ENCODE measurements at places on chromosomes 2 and 18.

- no peak for DNase-seq
Measured at GRCh38 chr2:17620841-17621240, 80.3 kb downstream of the VSNL1 start.

GRCh38 chr2:27291865-27292264 is 9.6 kb downstream of the TRIM54 start:
- DNase-seq = no peak

DNA sequence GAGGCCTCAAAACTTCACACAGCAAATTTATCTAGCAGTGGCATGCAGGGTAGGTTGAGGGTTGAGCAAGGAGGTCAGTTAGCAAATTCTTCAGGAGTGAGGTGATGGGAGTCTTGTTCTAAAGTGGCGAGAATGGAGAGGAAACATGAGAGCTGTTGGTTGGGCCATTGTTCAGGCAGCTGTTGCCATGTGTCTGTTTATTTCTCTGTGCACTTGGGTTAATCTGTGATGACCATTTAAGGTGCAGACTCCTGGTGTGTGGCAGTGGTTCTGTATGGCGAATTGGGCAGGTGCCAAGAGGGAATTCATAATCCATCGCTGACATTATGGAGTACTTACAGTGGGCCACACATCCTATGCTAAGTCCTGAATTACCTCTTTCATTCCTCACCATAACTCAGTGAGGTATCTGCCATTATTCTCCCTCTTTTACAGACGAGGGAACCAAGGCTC is 30.4 kb downstream of the TMEM178A start:
- peak; percentile 14 for DNase-seq

DNA sequence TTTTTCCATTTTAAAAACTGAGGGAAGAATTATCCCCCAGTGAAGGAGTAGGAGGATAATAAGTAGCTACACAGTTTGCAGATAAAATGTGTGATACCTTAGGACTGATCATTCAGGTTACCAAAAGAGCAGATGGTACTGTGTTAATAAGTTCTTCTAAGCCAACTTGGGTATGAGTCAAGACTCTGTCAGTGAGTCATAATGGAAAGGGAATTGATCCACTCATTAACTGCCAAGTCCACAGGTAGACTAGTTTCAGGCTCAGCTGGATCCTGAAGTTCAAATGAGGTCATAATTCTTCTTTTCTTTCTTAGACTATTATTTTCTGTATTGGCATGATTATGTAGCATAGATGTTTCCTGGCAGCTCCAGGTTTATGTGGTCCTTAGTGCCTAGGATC is 142.4 kb upstream of the ALPP start:
- no peak for DNase-seq

- DNase-seq = no peak
Measured at GRCh38 chr2:159963700-159964099, 98.7 kb downstream of the PLA2R1 start.

DNA sequence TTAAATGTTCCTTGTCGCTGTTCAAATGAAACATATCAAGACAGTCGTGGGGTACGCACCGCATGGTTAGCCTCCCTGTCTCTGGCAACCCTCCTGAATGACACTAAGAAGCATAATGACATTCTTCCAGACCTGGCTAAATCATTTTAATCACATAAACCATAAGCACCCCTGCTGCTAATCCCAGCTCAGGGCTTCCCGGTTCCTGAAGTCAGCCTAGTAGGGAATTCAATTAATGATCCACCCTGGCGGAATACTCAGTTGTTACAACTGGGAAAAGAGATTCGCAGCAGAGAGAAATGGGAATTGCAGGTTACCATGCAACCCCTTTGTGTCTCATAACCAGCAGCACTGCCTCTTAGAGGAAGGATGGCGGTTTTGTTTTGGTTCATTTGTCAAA is 200.8 kb upstream of the AGAP1 start:
- DNase-seq = no peak

DNA sequence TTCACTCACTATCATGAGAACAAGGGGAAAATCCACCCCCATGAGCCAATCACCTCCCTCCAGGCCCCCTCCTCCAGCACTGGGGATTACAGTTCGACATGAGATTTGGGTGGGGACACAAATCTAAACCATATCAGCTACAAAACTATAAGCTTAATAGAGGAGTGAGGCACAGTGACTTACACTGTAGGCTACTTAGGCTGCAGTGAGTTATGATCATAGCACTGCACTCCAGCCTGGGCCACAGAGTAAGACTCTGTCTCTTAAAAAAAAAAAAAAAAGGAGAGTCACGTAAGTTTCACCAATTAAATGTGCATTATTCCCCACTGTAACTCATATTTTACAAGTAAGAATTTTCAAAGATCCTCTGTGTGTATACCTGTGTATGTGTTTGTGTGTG is 26.2 kb upstream of the COLEC12 start:
- DNase-seq = no peak

GRCh38 chr2:199933466-199933865 is 21.8 kb downstream of the TYW5 start:
- no peak for DNase-seq

DNA sequence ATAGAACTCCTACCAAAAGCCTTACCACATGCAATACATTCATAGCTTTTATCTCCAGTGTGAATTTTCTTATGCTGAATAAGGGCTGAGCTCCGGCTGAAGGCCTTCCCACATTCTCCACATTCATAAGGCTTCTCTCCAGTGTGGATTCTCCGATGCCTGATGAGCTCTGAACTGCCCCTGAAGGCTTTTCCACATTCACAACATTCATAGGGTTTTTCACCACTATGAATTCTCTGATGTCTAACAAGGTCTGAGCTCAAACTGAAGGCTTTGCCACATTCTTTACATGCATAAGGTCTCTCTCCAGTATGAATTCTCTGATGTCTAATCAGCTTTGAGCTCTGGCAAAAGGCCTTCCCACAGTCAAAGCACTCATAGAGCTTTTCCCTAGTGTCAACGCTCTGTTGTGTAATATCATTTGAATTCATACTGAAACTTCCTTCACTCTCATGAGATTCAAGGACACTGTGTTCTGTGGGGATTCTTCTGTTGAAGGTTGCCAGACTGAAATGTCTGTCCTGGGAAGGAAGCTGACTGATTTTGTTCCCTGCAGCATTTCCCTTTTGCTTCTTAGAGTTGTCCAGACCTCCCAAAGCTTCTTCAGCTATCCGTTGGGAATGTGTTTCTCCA is 12.9 kb downstream of the ZNF397 start:
- no peak for DNase-seq

DNA sequence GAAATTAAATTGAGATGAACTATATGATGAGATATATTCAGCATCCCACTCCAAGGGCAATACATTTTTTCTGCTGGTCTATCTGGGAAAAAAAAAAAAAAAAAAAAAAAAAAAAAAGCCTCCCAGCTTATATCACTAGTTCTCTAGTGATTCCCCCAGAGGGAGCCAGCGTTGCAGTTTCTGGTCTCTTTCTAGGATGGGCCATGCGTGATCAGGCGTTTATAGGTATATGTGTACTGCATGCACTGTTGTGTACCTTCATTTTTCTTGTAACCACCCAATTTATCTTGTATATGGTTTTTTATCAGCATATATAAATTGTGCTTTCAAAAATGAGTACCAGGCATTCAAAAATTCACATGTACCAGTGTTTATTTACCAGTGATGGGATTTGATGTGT is 35.1 kb downstream of the DCDC2C start:
- DNase-seq = no peak

- DNase-seq = peak; percentile 60
Measured at GRCh38 chr2:120647487-120647886, 88.2 kb upstream of the GLI2 start.

GRCh38 chr2:46119453-46119852 is 177.8 kb upstream of the EPAS1 start:
- peak; percentile 68 for DNase-seq

GRCh38 chr2:154427453-154427852 is 271.0 kb upstream of the KCNJ3 start:
- DNase-seq = no peak
